ENCODE measurements at places on chromosomes 3 and 15. TPM values are rescaled to one million over a fixed set of nuclear protein-coding genes. Genes with fewer than 3 reads are reported as not detected.

CFAP100 gene
- not detected for total RNA-seq

DNA sequence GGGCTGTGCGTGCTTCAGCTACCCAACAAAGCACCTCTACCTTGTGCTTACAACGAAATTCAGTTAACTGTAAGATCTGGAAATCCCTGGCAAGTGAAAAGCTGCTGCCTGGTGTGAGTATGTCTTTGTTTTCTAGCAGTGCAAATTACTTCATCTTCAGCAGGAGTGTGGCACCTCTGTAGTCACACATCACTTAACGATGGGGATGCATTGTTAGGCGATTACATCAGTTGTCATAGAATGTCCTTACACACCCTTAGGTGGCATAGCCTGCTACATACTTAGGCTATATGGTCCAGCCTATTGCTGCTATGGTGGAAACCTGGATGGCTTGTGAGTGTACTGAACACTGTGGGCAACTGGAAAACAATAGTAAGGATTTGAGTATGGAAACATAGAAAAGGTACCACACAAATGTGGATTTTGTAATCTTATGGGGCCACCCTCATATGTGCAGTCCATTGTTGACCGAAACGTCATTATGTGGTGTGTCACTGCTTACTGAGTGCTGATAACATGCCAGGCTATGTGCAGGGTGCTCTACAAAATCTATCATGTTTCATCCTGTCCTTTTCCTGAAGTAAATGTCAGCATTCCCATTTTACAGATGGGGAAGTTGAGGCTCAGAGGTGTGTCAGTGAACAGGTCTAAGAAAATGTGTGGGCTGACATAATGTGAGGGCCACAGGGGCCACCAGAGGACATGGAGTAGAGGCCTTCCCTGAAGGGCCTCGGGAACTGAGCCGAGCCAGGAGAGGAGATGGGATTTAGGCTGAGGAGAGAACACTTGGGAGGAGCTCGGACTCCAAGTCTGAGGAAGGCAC, 173.5 kb downstream of the VGLL4 start:
- H3K4me1 ChIP-seq, result peaks cover 33% of the 10 kb centered on the region
- H3K36me3 ChIP-seq, result peaks cover 10% of the 10 kb centered on the region
- H3K27me3 ChIP-seq, result no peaks in the 10 kb centered on the region
- no peak overlapping the region for H3K27ac ChIP-seq
- no peak for DNase-seq

FAM81A gene
- total RNA-seq, result not detected

SOX14 gene
- not detected for total RNA-seq

SLC26A6 gene
- 63.8 TPM for total RNA-seq

- no peak overlapping the region for H3K27ac ChIP-seq
- DNase-seq, result no peak
- H3K36me3 ChIP-seq, result no peaks in the 10 kb centered on the region
- H3K27me3 ChIP-seq, result peaks cover 2% of the 10 kb centered on the region
- H3K4me1 ChIP-seq, result no peaks in the 10 kb centered on the region
Observed at GRCh38 chr3:94612631-94613030, 549.8 kb downstream of the NSUN3 start.

ERC2 gene
- 0.78 TPM for total RNA-seq

INO80 gene
- total RNA-seq, result 22.1 TPM

CDC25A gene
- 3.8 TPM for total RNA-seq

CLRN1 gene
- not detected for total RNA-seq

DNA sequence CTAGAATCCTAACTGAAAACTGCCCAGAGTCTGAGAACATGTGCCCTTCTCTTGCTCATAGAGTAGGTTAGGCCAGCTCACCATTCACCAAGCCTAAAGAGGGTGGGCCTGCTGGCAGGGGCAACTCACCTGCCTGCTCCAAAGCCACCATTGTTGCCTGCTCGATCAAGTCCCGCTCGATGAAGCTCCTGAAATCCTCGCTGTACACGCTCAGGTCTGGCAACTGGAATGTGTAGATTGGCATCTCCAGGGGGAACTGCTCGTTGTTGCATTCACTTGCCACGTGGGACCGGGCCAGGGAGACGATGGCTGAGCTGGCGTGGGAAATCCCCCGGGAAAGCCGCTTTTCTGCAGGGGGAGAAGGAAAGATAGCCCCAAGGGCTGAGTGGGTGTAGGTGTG, 232.2 kb downstream of the KLF13 start:
- no peaks in the 10 kb centered on the region for H3K4me1 ChIP-seq
- DNase-seq, result no peak
- no peaks in the 10 kb centered on the region for H3K36me3 ChIP-seq
- no peak overlapping the region for H3K27ac ChIP-seq
- H3K27me3 ChIP-seq, result peaks cover 7% of the 10 kb centered on the region

Data from osteocyte (in vitro differentiated cells).